ENCODE measurements at places on chromosomes 11 and 22.
A peak's percentile ranks its signal among the peaks of the same experiment; 100 is the strongest.

GRCh38 chr11:33329705-33330329, 72.6 kb downstream of the HIPK3 start:
- DNase-seq, result no peak

- DNase-seq, result no peak
Measured at GRCh38 chr11:37947821-37948220, 1349.8 kb upstream of the RAG2 start.

- DNase-seq, result no peak
Measured at GRCh38 chr22:30033137-30033536, 47.1 kb upstream of the HORMAD2 start.

- DNase-seq, result no peak
Measured at GRCh38 chr11:21321530-21321929, 652.1 kb downstream of the NELL1 start.

- no peak for DNase-seq
Measured at GRCh38 chr22:30245985-30246813, at the start of gene LIF. Gene LIF, minus strand, starts transcription at chr22:30246759. Its CDS starts 64 bp downstream, at chr22:30246695.

DNA sequence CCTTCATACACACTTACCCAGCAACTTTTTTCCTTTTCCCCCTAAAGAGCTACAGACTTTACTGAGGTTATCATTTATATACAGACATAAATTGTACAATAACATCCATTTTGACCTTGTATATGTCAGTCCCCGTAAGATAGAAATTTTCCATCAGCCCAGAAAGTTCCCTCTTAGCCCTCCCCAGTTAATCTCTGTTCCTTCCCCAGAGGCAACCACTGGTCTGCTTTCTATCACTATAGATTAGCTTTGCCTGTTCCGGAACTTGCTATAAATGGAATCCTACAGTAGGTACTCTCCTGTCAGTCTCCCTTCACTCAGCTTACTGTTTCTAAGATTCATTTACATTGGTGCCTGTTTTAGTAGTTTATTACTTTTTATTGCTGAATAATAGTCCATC, 54.9 kb downstream of the TSPAN18 start:
- no peak for DNase-seq

DNA sequence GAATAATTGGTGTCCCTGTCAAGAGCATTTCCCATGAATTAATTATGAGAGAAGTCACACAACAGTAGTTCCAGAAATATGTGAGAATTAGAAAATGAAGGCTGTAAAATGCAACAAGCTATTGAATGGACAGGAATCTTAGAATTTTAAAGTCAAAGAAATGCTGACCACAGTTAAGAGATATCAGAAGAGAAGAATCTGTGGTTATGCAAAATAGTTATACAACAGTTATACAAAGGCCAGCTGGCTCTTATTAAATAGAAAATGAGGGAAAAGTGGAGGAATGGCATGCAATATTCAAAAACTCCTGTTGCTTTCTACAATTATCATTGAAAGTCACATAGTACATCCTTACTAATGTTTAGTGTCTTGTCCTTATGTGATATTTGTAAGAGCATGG, 27.4 kb downstream of the CASP12 start:
- DNase-seq, result no peak

- no peak for DNase-seq
Measured at GRCh38 chr11:20770414-20770946, 101.1 kb downstream of the NELL1 start.

- no peak for DNase-seq
Measured at GRCh38 chr11:38598418-38598817, 2000.4 kb upstream of the RAG2 start.

- peak; percentile 38 for DNase-seq
Measured at GRCh38 chr11:46659908-46660307, 40.5 kb downstream of the ARHGAP1 start.

DNA sequence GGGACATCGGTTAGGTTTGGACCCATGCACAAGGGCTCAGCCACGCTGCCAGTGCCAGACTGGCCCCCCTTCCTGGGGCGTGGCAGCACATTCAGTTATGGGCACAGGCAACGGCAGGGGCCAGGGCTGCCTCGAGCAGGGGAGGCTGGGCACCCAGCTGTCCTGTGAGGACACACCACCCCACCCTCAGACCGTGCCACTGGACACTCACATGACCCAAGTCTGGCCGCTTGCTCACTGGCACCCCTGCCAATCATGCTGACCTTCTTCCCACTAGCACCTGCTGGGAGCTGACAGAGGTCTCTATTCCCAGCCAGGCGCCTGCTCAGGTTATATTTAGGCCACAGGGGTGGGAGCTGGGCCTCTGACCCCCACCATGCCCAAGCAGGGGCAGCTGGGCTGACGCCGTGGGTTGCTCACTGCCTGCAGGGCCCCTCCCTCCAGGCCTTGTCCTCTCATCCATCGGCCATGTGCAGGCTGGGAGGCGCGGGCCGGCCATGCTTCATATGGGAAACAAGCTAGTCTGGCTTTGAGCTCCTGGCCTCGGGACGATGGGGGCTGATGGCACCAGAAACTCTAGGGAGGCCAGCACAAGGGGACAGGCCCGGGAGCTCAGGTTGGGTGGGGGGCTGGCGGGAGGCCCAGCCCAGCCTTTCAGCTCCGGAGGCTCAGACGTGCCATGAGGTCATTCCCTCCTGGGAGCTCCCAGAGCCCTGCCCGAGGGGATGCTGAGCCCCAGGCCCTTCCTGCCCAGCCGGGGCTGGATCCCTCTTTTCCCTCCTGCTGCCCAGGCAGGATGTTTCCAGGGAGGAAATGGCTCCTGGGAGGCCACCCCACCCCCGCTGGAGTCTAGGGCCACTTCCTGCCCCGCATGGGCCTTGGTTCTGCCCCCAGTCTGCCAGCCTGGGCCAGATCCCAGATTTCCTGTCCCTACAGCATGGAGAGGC, 15.2 kb upstream of the TBX1 start:
- no peak for DNase-seq

- DNase-seq, result no peak
Measured at GRCh38 chr11:111301004-111301841, 2.9 kb downstream of the POU2AF3 start.

DNA sequence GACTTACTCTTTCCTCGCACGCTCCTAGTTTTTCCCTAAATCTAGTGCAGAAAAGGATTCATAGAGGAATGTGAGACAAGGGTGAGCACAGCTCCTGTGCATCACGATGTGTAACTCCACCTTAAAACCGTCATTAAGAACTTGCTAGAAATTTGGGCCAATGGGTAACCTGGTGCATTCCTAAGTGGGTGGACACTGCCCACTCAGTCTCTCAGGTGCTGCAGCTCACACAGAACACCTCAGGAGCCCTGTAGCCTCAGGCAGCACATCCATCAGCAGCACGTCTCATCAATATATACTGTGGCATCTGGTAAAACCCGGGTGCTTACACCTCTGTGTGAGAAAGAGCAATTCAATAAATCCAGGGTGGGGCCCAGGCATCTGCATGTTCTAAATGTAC, 12.4 kb downstream of the POU2AF3 start:
- no peak for DNase-seq

DNA sequence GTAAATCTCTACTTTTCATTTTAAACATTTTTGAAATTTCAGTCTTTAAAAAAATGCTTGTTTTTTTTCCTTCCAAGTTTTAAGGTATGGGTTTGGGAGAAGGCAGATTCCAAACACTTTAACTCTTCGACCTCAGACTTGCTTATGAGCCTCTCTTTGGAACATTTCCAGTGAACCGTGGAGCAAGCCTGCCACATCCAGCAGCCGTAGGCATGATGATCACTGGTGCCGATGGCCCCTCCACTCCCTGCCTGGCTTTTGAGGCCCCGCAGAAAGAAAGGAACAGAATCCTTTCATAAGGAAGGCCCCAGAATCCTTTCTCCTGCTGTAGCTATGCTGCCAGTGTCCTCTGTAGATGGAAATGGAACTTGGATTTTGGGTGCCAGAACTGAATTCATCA, 50.7 kb downstream of the BMAL1 start:
- DNase-seq, result no peak

GRCh38 chr22:49412236-49412635, 415.4 kb downstream of the BRD1 start:
- DNase-seq, result no peak

DNA sequence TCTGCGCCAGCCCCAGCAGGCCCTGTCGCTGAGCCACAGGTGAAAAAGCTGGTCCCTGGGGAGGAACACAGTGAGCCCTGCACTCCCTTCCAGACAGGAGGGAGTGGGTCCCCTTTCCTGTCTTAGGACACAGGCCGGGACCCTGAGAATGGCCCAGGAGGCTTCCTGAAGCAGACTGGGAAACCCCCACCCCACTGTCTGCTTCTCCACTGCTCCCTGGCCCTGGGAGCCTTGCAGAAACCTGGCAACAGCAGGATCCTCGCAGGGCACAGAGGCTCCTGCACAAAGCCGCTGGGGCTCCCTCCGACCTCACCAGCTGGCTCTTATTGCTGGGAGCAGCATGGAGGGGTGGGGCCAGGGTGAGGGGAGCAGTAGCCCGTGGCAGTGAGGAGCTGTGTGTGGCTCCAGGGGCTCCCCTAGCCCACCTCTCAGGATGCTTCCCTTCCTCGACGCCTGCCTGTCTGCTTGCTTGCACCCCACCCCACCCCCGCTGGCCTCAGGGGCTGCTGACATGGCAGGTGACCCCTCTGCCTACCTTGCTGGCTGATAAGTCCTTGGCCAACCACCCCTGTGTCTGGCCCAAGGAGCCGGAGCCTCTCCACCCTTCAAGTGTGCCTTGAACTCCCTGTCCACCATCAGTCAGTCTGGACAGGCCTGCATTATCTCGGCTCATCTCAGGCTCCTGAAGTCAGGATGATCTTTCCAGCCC, 72.1 kb upstream of the KCNQ1OT1 start:
- no peak for DNase-seq

- DNase-seq, result no peak
Measured at GRCh38 chr11:113695207-113695606, 10.9 kb downstream of the TMPRSS5 start.

DNA sequence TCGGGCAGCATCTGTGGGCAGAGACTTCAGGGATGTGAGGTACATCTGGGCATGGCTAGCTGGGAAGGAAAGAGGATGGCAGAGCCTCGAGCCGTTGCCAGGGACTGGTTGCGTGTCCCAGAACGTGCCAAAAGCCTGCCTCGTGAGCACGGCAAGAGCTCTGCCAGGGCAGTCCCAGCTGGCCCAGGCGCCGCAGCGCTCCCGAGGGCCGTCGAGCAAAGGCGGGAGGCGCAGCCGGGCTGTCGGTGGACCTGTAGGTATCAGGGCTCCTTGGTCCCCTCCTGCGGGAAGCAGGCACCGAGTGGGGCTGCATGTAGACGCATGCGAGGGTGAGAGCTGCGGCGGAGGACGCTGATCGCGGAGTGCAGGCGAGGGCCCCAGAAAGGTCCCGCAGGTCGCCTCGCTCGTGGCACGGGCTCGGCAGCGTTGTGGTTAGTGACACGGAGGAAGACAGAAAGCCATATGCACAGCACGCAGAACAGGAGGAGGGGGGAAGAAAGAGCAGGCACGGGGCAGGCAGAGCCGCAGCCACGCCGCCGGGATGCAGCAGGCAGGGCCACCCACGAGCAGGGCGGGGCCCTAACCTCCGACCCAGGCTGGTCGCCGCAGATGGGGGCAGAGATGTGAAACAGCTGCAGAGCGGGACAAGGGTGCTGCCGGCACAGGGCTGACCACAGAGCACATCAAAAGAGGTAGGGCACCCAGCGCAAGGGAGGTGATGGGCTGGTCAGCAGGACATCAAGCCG, 18.0 kb downstream of the LSP1 start:
- no peak for DNase-seq

DNA sequence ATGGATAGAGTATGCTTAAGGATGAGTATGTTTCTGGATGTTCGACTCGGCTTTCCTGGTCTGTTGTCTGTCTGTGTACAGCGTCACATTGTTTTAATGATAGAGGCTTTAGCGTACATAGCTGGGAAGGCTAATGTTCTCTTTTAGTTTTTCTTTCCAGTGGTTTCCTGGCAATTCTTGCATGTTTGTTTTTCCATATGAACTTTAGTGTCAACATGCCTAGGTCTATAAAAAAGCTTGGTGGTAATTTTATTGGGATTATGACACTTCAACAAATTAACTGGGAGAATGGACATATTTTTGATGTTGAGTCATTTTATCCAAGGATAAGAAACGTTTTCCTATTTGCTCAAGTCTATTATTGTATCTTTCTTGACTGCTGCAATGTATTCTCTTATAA, 17.6 kb downstream of the F2 start:
- no peak for DNase-seq

DNA sequence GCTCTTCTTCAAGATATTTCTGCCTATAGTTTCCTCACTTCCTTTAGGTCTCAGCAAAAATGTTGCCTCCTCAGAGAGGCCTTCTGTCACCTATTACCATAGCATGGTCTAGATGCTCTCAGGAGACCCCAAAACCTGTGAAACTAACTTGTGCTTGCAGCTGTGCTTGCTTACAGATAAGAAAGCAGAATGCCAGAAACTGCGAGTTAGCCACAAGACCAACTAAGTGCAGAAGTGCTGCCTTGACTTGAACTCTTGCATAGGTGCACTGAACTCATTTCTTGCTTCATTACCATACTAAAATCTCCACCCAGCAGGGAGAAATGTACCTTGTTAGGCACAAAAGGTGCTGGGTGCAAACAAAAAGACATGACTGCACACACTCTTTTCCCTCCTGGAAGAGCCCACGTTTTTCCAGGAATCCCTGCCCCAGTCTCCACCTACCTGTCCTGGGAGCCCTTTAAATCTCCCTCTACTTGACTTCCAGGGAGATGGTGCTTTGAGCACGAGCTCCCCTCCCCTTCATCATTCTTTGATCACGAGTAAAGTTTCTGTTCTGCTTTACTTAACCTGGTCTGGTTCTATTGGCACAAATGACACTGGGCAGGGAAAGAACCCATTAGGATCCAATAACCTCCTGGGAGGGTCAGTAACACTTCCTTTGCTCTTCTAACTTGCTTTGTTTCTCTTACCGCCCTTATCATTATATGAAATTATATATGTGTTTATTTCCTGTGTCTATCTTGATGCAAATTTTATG, 137.7 kb upstream of the DDI1 start:
- no peak for DNase-seq

DNA sequence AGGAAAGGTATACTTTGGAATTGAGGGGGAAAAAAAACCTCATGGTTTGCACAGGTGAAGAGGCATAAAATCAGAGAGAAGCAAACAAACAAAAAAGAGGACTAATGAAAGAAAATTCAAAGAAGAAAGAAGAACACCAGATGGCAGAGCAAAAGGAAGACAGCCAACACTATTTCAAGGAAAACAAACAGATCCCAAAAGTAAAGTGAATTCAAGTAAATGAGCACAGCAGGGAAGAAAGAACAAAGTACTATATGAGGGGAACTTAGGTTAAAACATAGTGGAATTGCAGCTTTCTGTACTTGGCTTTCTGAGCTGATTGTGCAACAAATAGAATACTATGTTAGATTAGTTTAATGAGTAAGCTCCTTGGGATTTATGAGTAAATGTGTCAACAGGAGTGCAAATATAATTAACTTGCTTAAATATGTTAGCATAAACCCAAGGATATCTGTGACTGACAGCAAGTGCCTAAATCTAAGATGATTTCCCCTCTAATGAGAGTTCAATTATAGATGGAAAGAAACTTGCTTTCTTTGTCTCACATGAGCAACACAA, 404.6 kb upstream of the CNTN5 start:
- DNase-seq, result no peak

DNA sequence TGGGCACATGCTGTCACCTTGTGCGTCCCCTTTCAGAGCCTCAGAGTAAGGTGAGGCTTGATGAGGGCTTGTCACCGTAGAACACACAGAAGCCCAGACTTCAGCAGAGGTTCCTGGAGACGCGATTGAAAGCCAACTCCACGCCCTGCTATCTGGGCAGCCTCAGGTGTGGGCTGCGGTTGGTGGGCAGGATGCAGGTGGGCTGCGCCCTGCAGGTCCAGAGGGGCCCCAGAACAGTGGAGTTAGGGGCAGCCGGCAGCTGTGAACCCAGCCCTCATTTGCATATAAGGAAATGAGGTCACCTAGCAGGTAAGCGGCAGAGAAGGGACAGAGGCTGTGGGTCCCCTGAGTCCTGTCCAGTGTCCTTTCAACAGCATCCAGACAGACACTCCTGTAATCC, 15.4 kb downstream of the PHLDA2 start:
- DNase-seq, result no peak

Measured in bone marrow (tissue), 2 donors.